Activated T-helper 1 cell treated with anti-CD3 and anti-CD28 coated beads, Interleukin-2, amount 50 U/mL, for 16 hours (primary cell): ENCODE measurements at places on chromosomes 6 and 20.

- DNase-seq, result no peak
Measured at GRCh38 chr20:36113036-36113435, 41.5 kb upstream of the EPB41L1 start.

GRCh38 chr20:25254986-25255680, 7.2 kb downstream of the PYGB start:
- DNase-seq, result no peak

DNA sequence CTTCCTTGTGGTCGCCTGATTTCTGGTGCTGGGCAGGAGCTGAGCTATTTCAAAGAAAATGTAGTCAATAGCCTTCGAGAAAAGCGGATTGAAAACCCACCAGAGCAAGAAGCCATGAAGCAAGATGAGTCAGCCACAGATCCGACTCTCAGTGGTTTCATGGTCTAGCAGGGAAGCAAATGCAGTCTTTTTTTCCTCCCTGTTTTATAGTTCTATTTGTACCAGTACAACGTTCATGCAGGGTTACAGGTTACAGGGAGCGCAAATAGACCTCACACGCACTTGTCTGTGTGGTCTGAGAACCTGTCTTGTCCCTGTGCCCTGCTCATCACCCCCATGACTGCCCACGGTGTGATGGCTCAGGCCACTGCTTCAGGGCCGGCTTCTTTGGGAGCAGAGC, 309.8 kb upstream of the SUPT3H start:
- no peak for DNase-seq

DNA sequence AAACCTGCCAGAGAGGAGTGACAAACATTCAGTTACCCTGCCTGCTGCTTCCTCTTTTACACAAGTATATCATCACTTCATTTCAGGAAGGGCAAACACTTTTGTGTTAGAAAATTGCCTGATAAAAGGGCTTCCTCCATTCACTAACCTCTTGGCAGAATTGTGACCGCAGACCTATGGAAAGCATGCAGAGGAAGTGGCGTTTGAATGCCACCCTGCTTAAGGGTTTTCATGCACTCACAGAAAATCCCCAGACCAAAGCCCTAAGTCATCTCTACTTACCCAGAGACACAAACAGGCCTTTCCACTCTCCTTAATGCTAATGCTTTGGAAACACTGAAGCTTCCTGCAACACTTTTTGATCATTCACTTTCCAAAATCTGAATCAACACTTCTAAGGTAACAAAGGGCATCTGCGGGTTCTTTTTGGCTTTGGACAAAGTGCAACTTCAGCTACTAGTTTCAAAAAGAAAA, 22.1 kb upstream of the RALGAPA2 start:
- no peak for DNase-seq

DNA sequence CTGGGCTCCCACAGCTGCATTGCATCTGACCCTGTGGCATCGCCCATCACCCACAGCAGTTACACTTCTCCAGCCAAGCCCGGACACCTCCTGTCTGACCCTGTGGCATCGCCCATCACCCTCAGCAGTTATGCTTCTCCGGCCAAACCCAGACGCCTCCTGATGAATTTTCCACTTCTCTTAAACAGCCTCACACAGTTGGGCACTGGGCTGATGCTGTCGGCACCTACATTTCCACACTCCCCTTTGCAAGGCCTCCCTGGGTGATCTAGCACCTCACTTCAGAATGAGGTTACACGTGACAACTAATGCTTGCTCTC, 175.2 kb upstream of the ARID1B start:
- no peak for DNase-seq

DNA sequence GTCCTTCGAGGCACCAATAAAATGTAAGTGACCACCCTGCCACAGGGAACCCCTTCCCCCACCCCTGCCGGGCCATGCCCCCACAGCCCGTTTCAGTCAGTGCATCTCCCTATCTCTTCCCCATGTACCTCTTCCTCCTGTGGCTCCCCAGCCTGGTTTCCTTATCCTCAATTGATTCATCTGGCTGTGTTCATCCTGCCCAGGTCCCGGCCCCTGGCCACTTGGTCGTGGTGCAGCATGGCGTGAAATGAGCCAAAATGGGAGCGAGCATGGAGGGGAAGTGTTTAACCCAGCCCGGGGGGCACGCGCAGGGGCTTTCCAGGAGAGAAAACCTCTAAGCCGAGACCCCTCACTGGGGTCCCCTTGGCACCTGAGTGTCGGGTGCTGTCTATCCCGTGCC, 35.9 kb downstream of the HM13 start:
- no peak for DNase-seq

DNA sequence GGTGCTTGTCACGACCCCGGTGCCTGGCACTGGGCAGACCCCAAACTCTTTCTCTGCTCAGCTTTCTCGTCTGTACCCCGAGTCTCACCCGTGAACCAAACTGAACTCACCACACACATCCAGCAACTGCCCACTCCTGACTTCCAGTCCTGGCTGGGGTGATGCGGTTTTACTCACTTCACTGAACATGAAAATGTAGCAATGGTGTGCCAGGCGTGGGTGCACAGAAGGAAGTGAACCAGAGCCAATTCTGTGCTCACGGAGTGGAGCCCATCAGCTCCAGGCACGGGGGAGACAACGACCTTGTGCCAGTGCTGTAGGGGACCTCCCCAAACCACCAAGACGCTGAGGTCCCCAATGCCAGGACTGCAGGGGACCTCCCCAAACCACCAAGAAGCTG, 78.7 kb upstream of the AFDN start:
- no peak for DNase-seq

GRCh38 chr6:3318226-3318625, 59.5 kb downstream of the PSMG4 start:
- no peak for DNase-seq

DNA sequence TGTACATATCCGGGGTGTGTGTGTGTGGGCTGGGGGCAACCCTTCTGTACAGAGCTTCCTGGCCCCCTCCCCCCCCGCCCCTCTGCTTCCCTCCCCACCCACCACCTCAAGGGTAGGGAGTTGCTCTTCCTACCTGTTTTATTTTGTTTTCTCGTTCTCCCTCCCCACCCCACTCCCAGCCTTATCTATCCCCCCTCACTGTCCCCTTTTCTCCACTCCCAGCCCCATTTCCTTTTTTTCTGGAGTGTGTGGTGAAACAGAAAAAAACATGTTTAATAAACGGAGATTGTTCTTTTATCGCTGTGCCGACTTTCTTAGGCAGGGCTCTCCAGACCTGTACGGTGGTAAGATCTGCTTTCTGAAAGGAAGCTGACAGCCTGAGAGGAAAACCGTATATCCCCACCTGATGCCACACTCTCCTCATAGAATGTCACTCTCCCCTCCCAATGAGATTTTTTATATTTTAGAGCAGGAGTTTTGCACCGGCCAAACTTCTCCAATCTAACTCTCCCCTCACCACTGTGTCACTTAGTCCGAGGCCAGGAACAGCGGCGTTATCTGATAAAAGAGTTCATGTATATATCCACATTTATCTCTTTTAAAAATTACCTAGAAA, 875 bp upstream of the ZBTB9 start:
- no peak for DNase-seq

DNA sequence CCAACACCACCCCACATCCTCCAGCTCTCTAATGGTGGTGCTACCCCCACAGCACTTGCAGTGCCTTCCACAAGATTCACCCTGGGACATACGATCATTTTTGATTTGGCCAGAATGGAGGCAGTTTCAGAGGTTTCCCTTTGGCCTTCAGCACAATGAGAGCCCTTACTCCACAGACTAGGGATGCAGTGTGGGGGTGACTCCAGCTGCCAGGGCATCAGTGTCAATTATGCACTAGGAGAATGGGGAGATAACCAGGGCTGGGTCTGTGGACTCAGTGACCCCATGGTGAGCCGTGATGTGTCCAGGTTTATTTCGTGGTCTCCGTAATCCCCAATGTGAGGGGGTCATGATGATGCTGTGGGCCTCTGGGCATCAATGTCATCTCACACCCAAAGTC, 31.5 kb upstream of the MICB start:
- DNase-seq, result no peak

DNA sequence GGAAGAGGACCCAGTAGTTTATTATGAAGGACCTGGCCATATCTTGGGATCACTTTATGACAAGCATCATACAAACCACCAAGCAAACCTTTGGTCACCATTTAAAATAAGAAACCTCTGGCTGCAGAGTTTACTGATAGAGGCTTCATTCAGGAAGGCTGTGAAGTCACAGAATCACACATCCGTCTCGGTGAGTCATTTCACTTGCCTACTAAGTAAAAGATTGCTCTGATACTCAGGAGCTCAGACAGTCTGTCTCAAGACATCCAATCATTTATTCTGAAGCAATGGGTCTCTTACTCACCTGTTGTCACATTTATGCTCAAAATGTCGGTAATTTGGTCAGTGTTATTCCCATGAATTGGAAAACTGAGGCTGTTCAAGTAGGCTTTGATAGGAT, 33.7 kb downstream of the ADGRF5 start:
- no peak for DNase-seq

GRCh38 chr6:27693766-27694546, 218.2 kb downstream of the OR2B2 start:
- DNase-seq, result no peak

- no peak for DNase-seq
Measured at GRCh38 chr6:148493424-148493823, 150.8 kb downstream of the SASH1 start.

DNA sequence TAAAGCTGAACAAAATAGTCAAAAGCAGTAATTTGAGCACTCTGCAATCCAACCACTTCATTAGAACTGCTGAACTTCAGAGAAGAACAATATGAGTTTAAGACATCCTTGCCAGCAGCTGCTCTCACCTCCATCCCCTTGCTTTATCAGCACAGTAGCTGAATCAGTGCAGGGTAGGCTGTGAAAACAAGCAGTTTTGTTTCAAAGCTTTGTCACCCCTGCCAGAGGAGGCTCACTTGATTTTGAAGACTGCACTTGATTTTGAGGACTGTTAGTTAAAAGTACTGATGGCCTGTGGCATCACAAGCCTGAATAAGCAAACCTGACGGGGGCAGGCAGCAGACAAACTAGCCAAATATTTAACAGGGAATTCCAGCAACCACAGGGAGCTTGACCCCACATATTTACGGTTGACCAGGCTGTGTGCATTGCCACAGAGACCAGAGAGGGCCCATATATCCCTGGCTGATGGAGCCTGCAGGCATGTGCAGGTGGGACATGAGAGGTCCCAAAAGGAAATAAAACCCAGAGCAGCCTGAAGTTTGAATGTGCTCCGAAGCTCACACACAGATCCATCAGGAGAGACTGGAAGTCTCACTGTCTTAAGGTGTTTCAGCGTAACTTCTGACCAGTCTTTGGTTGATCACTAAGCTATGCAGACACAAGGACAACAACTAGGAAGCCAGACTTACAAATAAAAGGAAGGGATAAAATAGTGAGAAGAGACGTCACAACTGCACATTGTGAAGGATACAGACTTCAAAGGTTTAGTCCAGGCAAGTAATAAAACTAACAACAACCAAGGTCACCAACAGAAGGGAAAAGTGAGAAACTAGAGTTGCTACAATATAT, 97.4 kb downstream of the PDSS2 start:
- DNase-seq, result no peak
